ENCODE measurements at places on chromosomes 6 and 20.
A peak's percentile ranks its signal among the peaks of the same experiment; 100 is the strongest.

GRCh38 chr6:127457456-127458064 is 1.6 kb downstream of the KIAA0408 start:
- DNase-seq = peak; percentile 99

DNA sequence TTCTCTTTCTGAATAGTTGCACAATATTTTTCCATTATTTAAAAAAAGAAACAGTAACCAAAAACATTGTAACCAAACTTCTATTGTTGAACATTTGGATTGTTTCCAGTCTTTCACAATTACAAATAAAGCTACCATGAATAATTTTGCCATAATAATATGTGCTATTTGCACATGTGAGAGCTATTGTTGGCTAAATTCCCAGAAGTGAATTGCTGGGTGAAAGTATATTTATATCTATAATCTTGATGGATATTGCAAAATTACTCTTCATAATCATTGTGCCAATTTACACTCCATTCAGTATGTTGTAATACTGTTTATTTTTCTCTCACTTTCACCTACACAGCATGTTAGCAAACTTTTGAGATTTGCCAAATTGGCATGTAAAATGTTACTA is 36.6 kb upstream of the SLC22A16 start:
- DNase-seq = peak; percentile 61

DNA sequence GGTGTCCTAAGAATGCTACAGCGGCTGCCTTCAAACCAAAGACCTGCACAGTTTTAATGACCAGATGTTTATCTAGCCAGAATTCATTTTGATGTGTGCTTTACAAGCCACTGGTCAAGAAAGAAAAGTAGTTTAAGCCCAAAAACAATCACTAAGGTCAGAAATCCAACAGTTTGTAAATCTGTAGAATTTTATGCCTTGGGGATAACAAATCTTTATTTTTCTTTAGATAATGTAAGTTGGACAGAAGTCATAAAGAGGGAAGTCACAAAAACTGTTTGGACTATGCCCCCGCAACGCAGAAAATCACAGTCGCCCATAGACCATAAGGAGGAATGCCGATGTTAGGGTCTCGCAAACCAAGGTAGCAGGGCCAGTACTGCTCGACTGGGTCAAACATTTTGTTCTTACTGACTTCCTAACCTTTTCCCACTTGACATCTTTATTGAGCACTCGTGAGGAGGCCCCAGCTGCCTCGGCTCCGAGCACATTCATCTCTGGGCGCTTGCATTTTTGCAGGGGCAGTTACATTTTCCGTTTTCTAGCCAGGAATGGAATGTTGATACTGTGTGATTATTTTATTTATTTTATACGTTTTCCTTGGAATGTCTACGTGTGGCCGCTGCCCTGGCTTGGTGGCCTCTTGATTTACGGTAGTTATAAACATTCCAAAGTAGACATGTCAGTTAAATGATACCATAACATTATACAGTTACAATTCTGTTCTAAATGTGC is 56.7 kb upstream of the APCDD1L start:
- no peak for DNase-seq

GRCh38 chr6:150579611-150580010 is 20.1 kb upstream of the PLEKHG1 start:
- no peak for DNase-seq

DNA sequence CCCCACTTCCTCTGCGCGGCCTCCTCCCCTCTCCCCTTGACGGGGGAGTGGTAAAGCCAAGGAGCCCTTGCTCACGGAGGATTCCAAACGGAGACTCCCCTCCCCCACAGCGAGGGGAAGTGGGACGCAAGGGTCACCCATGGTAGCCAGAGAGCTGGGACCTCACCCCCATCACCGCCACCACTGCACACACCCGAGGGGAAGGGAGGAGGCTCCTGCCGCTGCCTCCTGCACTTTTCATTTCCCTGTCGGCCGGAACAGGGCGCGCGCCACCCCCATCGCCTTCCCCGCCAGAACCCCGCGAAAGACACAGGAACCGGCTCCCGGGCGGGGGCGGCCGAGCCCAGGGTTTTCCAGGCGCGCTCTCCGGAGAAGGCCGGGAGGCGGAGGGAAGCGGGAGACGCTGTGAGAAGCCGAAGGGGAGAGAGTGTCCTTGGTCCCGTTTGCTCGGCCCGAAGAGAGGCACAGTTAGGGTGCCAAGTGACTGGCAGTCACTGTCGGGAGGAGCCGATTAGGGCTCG is 789 bp downstream of the CCND3 start:
- DNase-seq = peak; percentile 67

GRCh38 chr6:89116702-89117101 is 1.2 kb downstream of the SRSF12 start:
- DNase-seq = no peak

- no peak for DNase-seq
Measured at GRCh38 chr6:80434691-80435350, 328.4 kb downstream of the BCKDHB start.

All from AML-193 (cell line).